ENCODE measurements at places on chromosomes 13 and 19.

DNA sequence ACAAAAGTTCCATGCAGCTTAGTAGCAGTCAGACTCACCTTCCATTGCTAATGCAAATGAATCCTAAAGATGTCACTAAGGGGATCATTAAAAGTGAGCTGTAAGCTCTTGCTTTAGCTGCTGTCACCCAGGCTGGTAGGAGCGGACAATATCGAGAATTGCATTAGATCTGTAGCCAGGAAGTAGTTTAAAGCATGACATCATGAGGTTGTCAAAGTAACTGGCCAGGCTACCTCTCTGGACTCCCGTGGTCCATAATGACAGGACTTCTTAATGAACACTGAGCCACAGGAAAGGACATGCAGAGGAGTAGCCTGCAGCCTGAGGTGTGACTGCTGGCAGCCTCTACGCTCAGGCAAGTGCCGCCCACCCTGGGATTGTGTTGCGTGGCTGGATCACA, 522.3 kb upstream of the NBEA start:
- DNase-seq: peak; percentile 39

DNA sequence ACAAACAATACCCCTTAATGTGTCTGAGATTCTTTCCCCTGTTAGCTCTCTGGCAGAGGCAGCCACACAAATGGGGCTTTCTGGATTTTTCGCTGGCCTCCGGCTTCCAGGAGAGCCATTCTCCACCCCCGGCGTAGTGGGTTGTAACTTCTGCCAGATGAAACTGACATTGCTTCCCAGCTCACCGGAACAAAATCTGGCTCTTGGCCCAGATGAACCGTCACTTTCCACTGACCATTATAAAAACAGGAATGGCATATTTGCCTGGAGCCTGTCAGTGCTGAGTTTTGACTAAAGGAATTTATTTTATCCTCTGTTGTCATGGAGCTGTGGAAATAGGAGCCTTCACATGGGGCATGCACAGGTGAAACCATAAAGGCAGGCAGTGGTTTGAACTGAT, 120.6 kb upstream of the GPR12 start:
- no peak for DNase-seq

DNA sequence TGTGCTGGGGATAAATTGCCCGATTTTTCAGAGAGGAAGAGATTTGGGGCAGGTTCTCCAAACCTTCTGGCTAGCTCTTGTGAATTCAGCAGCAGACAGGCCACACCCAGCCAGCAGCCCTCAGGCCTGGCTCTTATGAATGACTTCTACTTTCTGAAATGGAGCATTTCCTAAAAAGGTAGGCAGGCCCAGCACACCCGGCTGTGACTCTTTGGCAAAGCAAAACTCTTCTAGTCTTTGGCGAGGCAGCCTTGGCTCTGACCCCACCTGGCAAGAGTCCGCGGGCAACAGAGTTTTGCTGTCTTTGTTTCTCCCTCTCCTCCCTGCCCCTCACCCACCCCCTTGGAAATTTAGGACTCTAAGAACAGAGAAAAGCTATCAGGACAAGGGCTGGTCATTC, 221.2 kb downstream of the ZNF536 start:
- no peak for DNase-seq

- no peak for DNase-seq
Observed at GRCh38 chr19:7069904-7070226, 362 bp downstream of the ZNF557 start.

GRCh38 chr13:48532256-48532505, 699 bp downstream of the RCBTB2 start:
- no peak for DNase-seq

DNA sequence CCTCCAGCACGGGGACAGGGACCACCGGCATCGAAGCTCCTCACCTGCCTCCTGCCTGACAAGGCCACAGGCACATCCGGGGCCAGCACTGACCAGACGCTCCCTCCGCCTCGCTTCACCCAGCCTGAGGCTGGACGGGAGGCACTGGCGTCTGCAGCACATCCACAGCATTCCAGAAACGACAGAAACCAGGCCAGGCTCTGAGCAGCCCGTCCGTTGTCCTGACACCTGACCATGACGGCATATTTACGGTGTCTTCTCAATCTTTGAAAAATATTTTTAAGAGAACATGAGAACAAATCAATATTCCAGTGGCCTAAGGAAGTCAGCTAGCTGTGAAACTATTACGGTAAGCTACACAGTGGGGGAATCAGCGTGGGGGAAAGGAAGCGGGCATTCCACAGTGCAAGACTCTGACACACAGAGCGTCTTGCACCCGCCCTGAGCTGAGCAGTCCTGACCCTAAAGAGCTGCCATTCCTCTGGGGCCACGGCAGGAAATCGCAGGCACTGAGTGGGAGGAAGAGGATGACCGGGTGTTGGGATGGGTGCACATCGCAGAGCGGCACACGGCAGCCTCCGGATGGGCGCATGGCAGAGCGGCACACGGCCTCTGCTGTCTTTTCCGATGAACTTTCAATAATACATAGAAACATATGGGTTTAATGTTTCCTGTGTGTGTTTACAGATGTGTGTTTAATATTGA, 26.8 kb downstream of the RASA3 start:
- DNase-seq: no peak

DNA sequence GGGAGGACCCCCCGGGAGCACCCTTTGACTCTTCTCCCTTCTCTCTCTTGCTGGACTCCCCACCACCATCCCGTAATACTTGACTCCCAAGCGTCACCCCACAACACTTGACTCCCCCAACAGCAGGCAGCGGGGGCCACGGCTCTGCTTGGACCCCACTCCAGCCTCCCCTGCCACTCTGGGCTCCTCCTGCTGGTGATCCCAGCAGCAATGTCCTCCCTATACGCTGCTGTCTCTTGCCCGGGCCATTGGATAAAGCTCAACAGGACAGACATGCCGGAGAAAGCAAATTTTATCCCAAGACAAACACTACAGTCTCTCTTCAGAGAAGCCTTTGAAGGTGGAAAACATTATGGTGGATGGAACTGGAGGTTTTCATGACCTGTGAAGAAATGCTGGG, 20.4 kb upstream of the AMER2 start:
- DNase-seq: no peak

GRCh38 chr13:78659732-78660494, 958 bp upstream of the OBI1 start:
- DNase-seq: no peak

DNA sequence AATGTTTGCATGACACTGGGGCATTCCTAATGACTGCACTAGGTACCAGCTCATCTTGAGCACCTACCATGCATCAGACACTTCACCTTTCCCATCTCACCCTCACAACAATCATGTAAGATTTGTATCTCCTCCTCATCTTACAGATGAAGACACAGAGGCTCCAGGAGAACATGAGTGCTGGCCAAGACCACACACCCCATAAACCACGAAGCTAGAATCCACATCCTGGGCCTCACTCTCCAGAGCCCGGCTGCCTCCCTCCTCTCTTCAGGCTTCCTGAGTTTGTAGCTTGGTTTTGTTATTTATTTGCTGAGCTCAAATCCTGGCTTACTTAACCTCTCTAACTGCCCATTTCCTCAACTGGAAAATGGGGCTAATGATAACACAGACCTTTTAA, 25.9 kb downstream of the FAM216B start:
- no peak for DNase-seq

GRCh38 chr13:91134803-91135184, 212.7 kb upstream of the MIR17HG start:
- DNase-seq: no peak

GRCh38 chr13:20482787-20483186, 42.9 kb downstream of the CRYL1 start:
- DNase-seq: no peak

GRCh38 chr19:40084948-40085347, 5.8 kb downstream of the ZNF780A start:
- DNase-seq: no peak

GRCh38 chr13:26494571-26495195, 62.8 kb upstream of the WASF3 start:
- no peak for DNase-seq

- DNase-seq: no peak
Observed at GRCh38 chr19:55446060-55446459, 3.0 kb upstream of the SHISA7 start.

DNA sequence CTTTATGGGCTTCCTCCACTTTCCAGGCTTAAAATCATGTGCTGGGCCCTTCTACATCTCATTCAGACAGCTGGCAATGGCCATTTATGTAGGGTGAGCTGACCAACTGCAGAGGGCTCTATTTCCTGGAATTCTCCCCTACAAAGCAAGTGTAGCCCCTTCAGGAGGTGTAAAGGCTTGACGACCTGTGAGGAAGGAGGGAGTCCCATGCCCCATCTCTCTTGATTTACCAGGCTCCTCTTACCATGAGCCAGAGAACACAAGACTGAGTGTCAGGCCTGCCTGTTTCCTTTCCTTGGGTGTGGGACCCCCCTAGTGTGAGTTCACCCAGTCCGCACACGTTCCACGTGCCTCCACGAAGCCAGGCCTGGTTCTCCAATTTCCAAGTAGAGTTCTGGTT, 16.6 kb downstream of the ZNF536 start:
- DNase-seq: no peak

DNA sequence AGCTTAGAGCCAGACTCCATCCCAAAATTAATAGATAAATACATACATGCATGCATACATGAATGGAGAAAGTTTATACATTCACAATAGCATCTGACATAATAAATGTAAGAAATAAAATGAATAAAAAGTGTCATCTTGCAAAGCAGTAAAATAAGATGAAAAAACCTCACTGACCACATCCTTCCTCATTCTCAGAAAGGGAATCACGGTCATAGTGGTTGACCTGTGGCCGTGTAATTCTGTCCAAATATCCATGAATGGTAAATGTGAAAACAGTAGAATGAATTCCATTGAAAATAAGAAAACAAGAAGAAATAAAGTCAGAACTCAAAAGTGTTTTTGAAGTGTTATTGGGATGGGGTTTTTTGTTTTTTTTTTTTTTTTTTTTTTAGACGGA, 9.8 kb upstream of the CDC42EP5 start:
- no peak for DNase-seq

- DNase-seq: no peak
Observed at GRCh38 chr13:99122171-99122570, 78.5 kb upstream of the UBAC2 start.

- DNase-seq: no peak
Observed at GRCh38 chr13:24194447-24194846, 33.9 kb downstream of the SPATA13 start.

GRCh38 chr13:34338102-34338501, 520.2 kb downstream of the RFC3 start:
- DNase-seq: no peak

GRCh38 chr19:8423817-8424223, 10.7 kb downstream of the MARCHF2 start:
- no peak for DNase-seq

- DNase-seq: no peak
Observed at GRCh38 chr13:110306960-110307766, at the start of the genes COL4A1 and COL4A2. Gene COL4A1 (minus strand): TSS chr13:110307157. CDS start chr13:110307027, 130 bp downstream. Gene COL4A2 (plus strand): TSS chr13:110307284. CDS start chr13:110307904, 620 bp downstream.

DNA sequence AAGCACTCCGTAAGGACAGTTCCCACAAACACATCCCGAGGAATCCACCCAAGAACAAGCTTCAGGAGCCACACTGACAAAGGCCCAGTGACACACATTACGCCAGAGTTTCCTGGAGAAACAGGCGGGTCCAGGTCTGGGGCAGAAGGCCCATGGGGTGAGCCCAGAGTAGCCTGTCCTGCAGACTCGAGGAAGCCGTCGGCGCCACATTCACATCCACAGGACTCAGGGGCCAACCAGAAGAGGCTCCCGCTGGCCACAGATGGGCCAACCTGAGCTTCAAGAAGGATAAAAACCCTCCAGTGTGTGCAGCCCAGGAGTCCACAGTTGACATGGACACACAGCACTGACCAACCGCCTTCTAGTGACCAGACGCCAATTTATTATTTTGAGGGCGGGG, 31.3 kb downstream of the GRTP1 start:
- no peak for DNase-seq

- DNase-seq: no peak
Observed at GRCh38 chr13:106415442-106415841, 120.0 kb downstream of the EFNB2 start.

GRCh38 chr13:89574077-89574476, 1773.4 kb upstream of the MIR17HG start:
- DNase-seq: no peak

- DNase-seq: peak; percentile 69
Observed at GRCh38 chr19:38841787-38842438, 7.9 kb downstream of the HNRNPL start.

DNA sequence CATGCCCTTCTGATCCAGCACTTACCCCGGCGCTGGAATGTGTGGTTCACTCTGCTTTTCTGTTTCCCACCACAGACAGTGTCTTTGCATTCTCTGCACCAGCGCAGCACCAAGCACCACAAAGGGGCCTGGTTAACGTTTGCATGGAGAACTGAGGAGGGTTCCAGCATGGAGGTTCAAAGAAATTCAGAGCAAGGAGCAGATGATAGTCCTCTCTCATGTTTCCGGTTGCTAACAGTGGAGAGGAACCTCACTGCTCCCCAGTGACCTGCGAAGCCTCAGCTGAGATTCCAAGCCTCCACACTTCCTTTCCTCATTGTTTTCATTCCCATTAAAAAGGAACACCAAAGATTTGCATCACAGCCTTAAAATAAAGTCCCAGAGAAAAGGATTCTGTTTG, 99.7 kb downstream of the STARD13 start:
- DNase-seq: no peak

- DNase-seq: no peak
Observed at GRCh38 chr13:46043647-46044046, 8.9 kb downstream of the ZC3H13 start.

GRCh38 chr19:13214036-13214730, 64.0 kb downstream of the IER2 start:
- DNase-seq: no peak

Measured in CD4-positive, alpha-beta memory T cell (primary cell).